Placental epithelial cell (primary cell): ENCODE measurements at places on chromosomes 6 and 20. TPM values are rescaled to one million over a fixed set of nuclear protein-coding genes. Genes with fewer than 3 reads are reported as not detected.

HNF4A gene
- not detected in 2 replicates for total RNA-seq

C20orf202 gene
- total RNA-seq, result under 0.01 TPM in 1 of 2 replicates, not detected in the other

KCNK16 gene
- not detected in 2 replicates for total RNA-seq

NR2E1 gene
- not detected in 2 replicates for total RNA-seq

OVOL2 gene
- 13.8 and 17.7 TPM in 2 replicates for total RNA-seq

MAVS gene
- 29.1 and 40.3 TPM in 2 replicates for total RNA-seq

MYL9 gene
- 2.7 and 13.9 TPM in 2 replicates for total RNA-seq

CST7 gene
- not detected in 2 replicates for total RNA-seq

OR2H1 gene
- not detected in 2 replicates for total RNA-seq

ZSCAN9 gene
- 14.9 and 16.5 TPM in 2 replicates for total RNA-seq

DLL1 gene
- under 0.01 TPM in 1 of 2 replicates, not detected in the other for total RNA-seq

PGC gene
- total RNA-seq, result not detected in 2 replicates

OPN5 gene
- total RNA-seq, result not detected in 2 replicates

ADAM33 gene
- 3.1 TPM in 2 replicates for total RNA-seq

RCAN2 gene
- total RNA-seq, result not detected in 2 replicates

GSTA2 gene
- not detected in 2 replicates for total RNA-seq

LHFPL5 gene
- not detected in 2 replicates for total RNA-seq

PGM3 gene
- 75.8 and 81.7 TPM in 2 replicates for total RNA-seq

MYCT1 gene
- total RNA-seq, result not detected in 2 replicates

PROKR2 gene
- total RNA-seq, result not detected in 2 replicates

ZNF341 gene
- 2.5 and 3.5 TPM in 2 replicates for total RNA-seq

COL11A2 gene
- 0.22 and 0.39 TPM in 2 replicates for total RNA-seq

CST4 gene
- not detected in 2 replicates for total RNA-seq

GSTA4 gene
- total RNA-seq, result 26.5 and 51.0 TPM in 2 replicates

ZC2HC1B gene
- 0.33 TPM in 1 of 2 replicates, not detected in the other for total RNA-seq

HAO1 gene
- not detected in 2 replicates for total RNA-seq

TFAP2C gene
- total RNA-seq, result 39.7 and 46.0 TPM in 2 replicates

MCHR2 gene
- not detected in 2 replicates for total RNA-seq

CRISP2 gene
- total RNA-seq, result not detected in 2 replicates

DXO gene
- total RNA-seq, result 23.9 and 28.6 TPM in 2 replicates

OR10C1 gene
- not detected in 2 replicates for total RNA-seq

UBD gene
- not detected in 2 replicates for total RNA-seq

LY6G6F gene
- not detected in 2 replicates for total RNA-seq

PPIL6 gene
- total RNA-seq, result 0.22 and 0.39 TPM in 2 replicates

NINL gene
- total RNA-seq, result 14.3 and 23.6 TPM in 2 replicates

GTF2H4 gene
- 18.8 and 27.2 TPM in 2 replicates for total RNA-seq

OR2J3 gene
- total RNA-seq, result not detected in 2 replicates

COL9A3 gene
- total RNA-seq, result 3.1 and 7.0 TPM in 2 replicates

WFDC12 gene
- total RNA-seq, result not detected in 2 replicates

TFAP2A gene
- total RNA-seq, result 19.2 and 24.3 TPM in 2 replicates
